GM23338 (cell line): ENCODE measurements at places on chromosomes 5 and 9. TPM values are rescaled to one million over a fixed set of nuclear protein-coding genes. Genes with fewer than 3 reads are reported as not detected.

GRCh38 chr5:2011481-2012411 is 129.0 kb upstream of the IRX4 start:
- no peaks in the 10 kb centered on the region for H3K4me1 ChIP-seq
- H3K36me3 ChIP-seq: no peaks in the 10 kb centered on the region
- H3K4me3 ChIP-seq: no peak overlapping the region
- no peak for DNase-seq
- H3K27ac ChIP-seq: no peak overlapping the region

GRCh38 chr9:96501633-96502538 is 51.9 kb downstream of the HABP4 start:
- H3K27me3 ChIP-seq: no peaks in the 10 kb centered on the region
- H3K4me1 ChIP-seq: peaks cover 36% of the 10 kb centered on the region
- no peaks in the 10 kb centered on the region for H3K36me3 ChIP-seq
- peak overlapping the region; percentile 74; the same call in 1 of the 2 replicates for H3K27ac ChIP-seq
- H3K4me3 ChIP-seq: no peak overlapping the region

GRCh38 chr5:148306446-148306845 is 5.8 kb upstream of the SPINK7 start:
- H3K27ac ChIP-seq: no peak overlapping the region
- no peaks in the 10 kb centered on the region for H3K27me3 ChIP-seq
- no peaks in the 10 kb centered on the region for H3K36me3 ChIP-seq

GRCh38 chr5:14071433-14071832 is 71.7 kb upstream of the TRIO start:
- H3K36me3 ChIP-seq: no peaks in the 10 kb centered on the region
- H3K4me1 ChIP-seq: no peaks in the 10 kb centered on the region
- H3K4me3 ChIP-seq: no peak overlapping the region
- H3K27ac ChIP-seq: no peak overlapping the region

GRCh38 chr9:137785704-137786161 is 91.8 kb upstream of the CACNA1B start:
- peaks cover 4% of the 10 kb centered on the region for H3K36me3 ChIP-seq
- no peak overlapping the region for H3K4me3 ChIP-seq
- no peak overlapping the region for H3K27ac ChIP-seq
- H3K4me1 ChIP-seq: peaks cover 12% of the 10 kb centered on the region
- no peaks in the 10 kb centered on the region for H3K27me3 ChIP-seq

Gene SPATA6L
- 0.39 and 1.7 TPM in 2 replicates for total RNA-seq
